ENCODE measurements at places on chromosomes 3 and 15.

- no peak for DNase-seq
- H3K36me3 ChIP-seq = no peaks in the 10 kb centered on the region
- no peaks in the 10 kb centered on the region for H3K27me3 ChIP-seq
- H3K4me3 ChIP-seq = no peak overlapping the region
- H3K27ac ChIP-seq = no peak overlapping the region
Observed at GRCh38 chr3:77873598-77873997, 833.7 kb downstream of the ROBO2 start.

GRCh38 chr3:130686833-130687232 is 59.8 kb downstream of the PIK3R4 start:
- peaks cover 51% of the 10 kb centered on the region for H3K36me3 ChIP-seq
- DNase-seq = no peak
- H3K4me1 ChIP-seq = peaks cover 22% of the 10 kb centered on the region
- H3K27ac ChIP-seq = no peak overlapping the region
- no peak overlapping the region for H3K4me3 ChIP-seq
- H3K27me3 ChIP-seq = no peaks in the 10 kb centered on the region

DNA sequence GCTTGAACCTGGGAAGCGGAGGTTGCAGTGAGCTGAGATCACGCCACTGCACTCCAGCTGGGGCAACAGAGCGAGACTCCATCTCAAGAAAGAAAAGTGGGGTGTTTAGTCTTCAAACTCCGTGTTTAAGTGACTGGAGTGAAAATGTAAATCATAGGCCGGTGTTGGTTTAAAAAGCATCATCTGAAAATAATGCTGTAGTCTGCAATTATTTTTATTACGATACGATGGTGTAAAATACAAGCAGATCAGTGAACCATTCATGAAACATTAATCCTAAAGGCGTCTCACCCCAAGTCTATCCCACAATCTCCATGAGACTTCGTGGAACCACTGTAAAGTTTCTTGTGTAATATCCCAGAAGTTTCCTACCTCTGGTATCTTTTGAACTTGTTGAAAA is 6.3 kb downstream of the CTNNB1 start:
- peaks cover 34% of the 10 kb centered on the region for H3K36me3 ChIP-seq
- H3K4me3 ChIP-seq = no peak overlapping the region
- H3K4me1 ChIP-seq = peaks cover 70% of the 10 kb centered on the region
- no peak overlapping the region for H3K27ac ChIP-seq
- no peak for DNase-seq
- no peaks in the 10 kb centered on the region for H3K27me3 ChIP-seq

DNA sequence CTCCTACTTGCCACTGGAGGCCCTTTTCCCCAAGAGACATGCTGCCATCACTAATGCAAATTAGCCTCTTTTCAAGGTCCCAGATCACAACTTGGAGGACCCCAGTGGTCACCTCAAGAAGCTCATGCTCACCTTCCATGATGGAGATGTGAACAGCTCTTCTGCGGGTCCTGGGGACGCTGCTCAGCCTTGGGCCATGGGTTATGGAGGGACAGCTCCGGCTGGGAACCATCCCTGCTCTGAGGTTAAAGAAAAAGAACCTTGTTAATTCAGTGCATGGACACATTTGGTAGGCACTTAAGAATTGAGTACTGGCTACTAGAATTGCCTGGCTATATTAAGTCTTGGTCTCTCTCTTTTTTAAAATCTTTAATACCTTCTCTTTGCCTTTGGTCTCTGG is 56.8 kb downstream of the WDR76 start:
- DNase-seq = no peak
- H3K4me3 ChIP-seq = no peak overlapping the region
- H3K27me3 ChIP-seq = no peaks in the 10 kb centered on the region
- H3K27ac ChIP-seq = no peak overlapping the region
- peaks cover 40% of the 10 kb centered on the region for H3K36me3 ChIP-seq
- H3K4me1 ChIP-seq = no peaks in the 10 kb centered on the region

DNA sequence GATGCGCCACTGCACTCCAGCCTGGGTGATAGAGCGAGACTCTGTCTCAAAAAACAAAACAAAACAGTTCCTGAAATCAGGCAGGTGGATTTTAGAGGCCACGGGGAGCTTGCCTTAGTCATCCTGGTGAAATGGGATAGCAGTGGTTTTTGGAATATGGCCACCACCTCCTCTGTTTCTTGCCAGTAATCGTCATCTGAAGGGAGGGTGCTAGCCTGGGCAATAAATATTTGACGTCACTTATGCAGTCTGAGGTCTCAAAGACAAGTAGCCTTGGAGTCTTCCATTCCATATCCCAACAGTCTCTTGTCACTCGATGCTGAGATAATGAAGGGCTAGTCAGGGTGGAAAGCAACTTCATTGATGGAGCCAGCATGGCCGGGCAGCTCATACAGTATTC is 55.2 kb downstream of the KCNAB1 start:
- DNase-seq = no peak
- H3K27ac ChIP-seq = no peak overlapping the region
- H3K4me3 ChIP-seq = no peak overlapping the region
- no peaks in the 10 kb centered on the region for H3K36me3 ChIP-seq

GRCh38 chr3:161035711-161036110 is 69.4 kb downstream of the B3GALNT1 start:
- no peak for DNase-seq
- no peaks in the 10 kb centered on the region for H3K27me3 ChIP-seq
- peaks cover 22% of the 10 kb centered on the region for H3K4me1 ChIP-seq
- H3K4me3 ChIP-seq = no peak overlapping the region
- peak overlapping the region; percentile 50 for H3K27ac ChIP-seq
- H3K36me3 ChIP-seq = peaks cover 3% of the 10 kb centered on the region

- no peak overlapping the region for H3K27ac ChIP-seq
- DNase-seq = no peak
- H3K27me3 ChIP-seq = peaks cover 4% of the 10 kb centered on the region
- H3K36me3 ChIP-seq = no peaks in the 10 kb centered on the region
- no peaks in the 10 kb centered on the region for H3K4me1 ChIP-seq
- no peak overlapping the region for H3K4me3 ChIP-seq
Observed at GRCh38 chr15:71003319-71003718, 110.7 kb downstream of the LRRC49 start.

- no peaks in the 10 kb centered on the region for H3K4me1 ChIP-seq
- DNase-seq = no peak
- H3K4me3 ChIP-seq = no peak overlapping the region
- no peaks in the 10 kb centered on the region for H3K27me3 ChIP-seq
- no peaks in the 10 kb centered on the region for H3K36me3 ChIP-seq
Observed at GRCh38 chr15:96746665-96747064, 416.2 kb downstream of the NR2F2 start.

GRCh38 chr15:34914317-34914716 is 55.2 kb downstream of the AQR start:
- H3K27me3 ChIP-seq = no peaks in the 10 kb centered on the region
- no peak for DNase-seq
- H3K36me3 ChIP-seq = peaks cover 59% of the 10 kb centered on the region
- H3K27ac ChIP-seq = no peak overlapping the region
- H3K4me3 ChIP-seq = no peak overlapping the region

DNA sequence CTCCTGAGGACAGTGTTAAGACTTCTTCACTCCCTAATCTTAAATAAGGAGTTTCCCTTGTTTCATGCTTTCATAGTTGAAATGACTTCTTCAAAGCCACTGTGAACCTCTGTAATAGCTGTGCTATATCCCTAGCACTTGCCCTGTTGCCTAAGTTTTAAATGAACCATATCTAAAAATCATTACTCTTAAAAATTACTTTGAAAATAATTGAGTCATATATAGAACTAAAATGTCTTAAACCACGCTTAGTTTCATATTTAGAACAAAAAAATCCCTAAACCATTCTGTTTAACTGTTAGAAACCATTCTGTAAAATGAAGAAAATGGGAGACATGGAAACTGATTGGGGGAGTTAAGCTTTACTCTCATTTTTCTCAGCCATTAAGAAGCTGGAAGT is 29.8 kb downstream of the DNAJC19 start:
- no peak overlapping the region for H3K4me3 ChIP-seq
- no peak overlapping the region for H3K27ac ChIP-seq
- no peak for DNase-seq
- peaks cover 61% of the 10 kb centered on the region for H3K36me3 ChIP-seq
- peaks cover 12% of the 10 kb centered on the region for H3K4me1 ChIP-seq

DNA sequence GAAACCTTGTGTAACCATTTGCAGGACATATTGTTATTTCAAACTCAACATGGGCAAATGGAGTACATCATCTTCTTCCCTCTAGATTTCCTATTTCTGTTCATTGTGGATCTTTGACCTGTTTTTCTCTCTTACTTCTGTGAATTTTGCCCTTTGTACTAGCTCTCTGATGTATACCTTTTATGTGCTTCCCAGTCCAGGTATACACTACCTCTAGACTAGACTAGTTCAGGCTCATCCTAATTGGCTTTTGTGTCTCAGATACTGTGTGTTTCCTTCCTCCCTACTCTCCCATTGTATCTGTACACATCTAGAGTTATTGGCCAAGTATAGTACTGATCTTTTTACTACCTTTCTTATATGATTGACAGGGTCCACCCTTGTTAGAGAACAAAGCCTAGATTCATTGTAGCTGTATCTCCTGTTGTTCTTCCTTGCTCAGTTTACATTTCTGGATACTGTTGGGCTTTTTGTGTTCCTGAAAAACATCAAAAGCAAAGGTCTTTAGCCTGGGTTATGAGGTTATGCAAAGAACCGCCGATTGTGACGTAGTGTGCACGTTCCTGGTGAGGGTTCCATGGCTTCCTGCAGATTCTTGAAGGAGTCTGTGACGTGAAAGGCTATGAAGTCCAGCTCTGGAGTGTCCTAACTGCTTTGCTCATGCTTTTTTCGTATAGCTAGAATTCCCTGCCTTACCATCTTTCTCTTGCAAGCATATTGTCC is 167.4 kb downstream of the KLHL25 start:
- no peak for DNase-seq
- H3K27me3 ChIP-seq = no peaks in the 10 kb centered on the region
- peaks cover 66% of the 10 kb centered on the region for H3K4me1 ChIP-seq
- H3K36me3 ChIP-seq = peaks cover 44% of the 10 kb centered on the region

GRCh38 chr15:66922608-66923007 is 142.8 kb upstream of the SMAD3 start:
- H3K27ac ChIP-seq = no peak overlapping the region
- H3K36me3 ChIP-seq = no peaks in the 10 kb centered on the region
- peaks cover 8% of the 10 kb centered on the region for H3K4me1 ChIP-seq
- no peak overlapping the region for H3K4me3 ChIP-seq

DNA sequence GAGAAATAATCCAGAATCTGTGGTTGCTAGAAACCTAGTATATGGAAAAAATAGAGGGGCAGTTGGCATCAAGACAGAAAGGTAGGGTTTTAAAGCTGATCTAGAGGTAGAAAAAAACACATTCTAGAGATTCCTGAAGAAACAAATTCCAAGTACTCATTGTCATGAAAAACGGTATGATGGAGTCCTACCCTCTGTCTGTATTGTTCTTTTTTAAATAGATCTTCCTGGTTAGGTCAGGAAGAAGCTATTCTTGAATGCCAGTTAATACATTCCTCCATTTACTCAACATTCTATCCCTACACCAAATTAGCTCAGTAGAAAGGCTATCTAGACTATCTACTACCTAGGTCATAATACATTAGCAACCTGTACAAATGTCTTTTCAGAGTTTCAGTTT is 364.7 kb downstream of the FHIT start:
- H3K4me1 ChIP-seq = no peaks in the 10 kb centered on the region
- no peaks in the 10 kb centered on the region for H3K36me3 ChIP-seq
- H3K4me3 ChIP-seq = no peak overlapping the region

DNA sequence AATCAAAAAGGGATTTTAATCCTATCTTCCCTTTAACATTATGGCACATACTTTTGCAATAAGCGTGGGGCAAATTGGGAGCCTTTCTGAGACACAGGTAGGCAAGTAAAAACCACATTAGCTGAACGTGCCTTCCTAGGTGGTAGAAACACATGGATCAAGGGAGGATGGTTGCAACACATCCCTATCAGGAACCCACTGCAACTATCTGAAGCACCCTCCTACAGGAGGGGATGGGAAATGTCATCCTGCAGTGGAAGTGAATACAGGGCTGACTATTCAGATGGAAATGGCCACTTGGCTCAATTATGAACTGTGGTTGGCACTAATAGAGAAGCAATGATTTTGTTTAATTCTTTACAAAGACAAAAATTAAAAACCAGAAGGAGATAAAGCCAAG is 826.3 kb downstream of the FHIT start:
- no peak for DNase-seq
- no peaks in the 10 kb centered on the region for H3K27me3 ChIP-seq
- no peaks in the 10 kb centered on the region for H3K4me1 ChIP-seq
- no peak overlapping the region for H3K4me3 ChIP-seq

GRCh38 chr15:31328969-31329639 is 2.5 kb downstream of the KLF13 start:
- peak; percentile 54 for DNase-seq
- peaks cover 42% of the 10 kb centered on the region for H3K36me3 ChIP-seq
- H3K27me3 ChIP-seq = no peaks in the 10 kb centered on the region
- H3K27ac ChIP-seq = peak overlapping the region; percentile 96
- peaks cover 66% of the 10 kb centered on the region for H3K4me1 ChIP-seq

GRCh38 chr3:117524890-117525289 is 815.3 kb downstream of the TUSC7 start:
- no peak overlapping the region for H3K4me3 ChIP-seq
- H3K27ac ChIP-seq = no peak overlapping the region
- DNase-seq = no peak
- no peaks in the 10 kb centered on the region for H3K36me3 ChIP-seq

DNA sequence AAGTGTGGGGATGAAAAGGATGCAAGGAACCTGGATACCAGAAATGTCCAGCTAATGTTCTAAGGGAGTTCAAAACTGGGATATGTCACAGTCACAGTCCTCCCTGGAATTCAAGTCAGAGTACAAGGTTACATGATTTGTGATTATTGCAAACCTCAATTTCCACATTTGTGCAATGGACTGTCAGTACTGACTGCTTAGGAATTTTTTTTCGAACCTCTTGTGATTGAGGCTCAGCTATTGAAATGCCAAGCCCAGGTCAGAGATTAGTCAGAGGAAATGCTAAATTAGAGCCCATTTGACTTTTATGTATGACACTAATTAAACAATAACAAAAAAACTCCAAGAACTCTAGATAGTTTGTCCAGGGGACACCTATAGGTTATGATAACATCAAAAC is 210.2 kb downstream of the THSD4 start:
- peaks cover 6% of the 10 kb centered on the region for H3K4me1 ChIP-seq
- no peak overlapping the region for H3K27ac ChIP-seq
- DNase-seq = no peak
- no peak overlapping the region for H3K4me3 ChIP-seq
- no peaks in the 10 kb centered on the region for H3K36me3 ChIP-seq
